T follicular helper cell (primary cell): ENCODE measurements at places on chromosomes 1 and 21.
A peak's percentile ranks its signal among the peaks of the same experiment; 100 is the strongest.

GRCh38 chr1:27394925-27395324 lies 2.5 kb downstream of the GPR3 start:
- no peak for DNase-seq

DNA sequence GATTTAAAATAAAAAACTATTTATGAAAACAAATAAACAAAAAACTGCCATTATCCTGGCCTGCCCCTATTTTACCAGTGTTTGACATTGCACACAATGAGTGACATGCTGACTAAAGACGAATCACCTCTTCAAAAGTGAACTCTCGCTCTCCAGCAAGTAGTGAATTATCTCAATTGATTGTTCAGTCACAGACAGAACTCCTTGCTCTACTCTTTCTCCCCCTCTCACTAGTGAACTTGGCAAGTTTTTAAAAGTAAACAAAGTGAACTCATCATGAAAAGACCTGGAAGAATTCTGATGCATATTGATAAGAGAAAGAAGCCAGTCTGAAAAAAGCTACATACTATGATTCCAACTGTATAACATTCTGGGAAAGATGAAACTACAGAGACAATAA lies 4.7 kb upstream of the C1orf52 start:
- DNase-seq, result no peak

DNA sequence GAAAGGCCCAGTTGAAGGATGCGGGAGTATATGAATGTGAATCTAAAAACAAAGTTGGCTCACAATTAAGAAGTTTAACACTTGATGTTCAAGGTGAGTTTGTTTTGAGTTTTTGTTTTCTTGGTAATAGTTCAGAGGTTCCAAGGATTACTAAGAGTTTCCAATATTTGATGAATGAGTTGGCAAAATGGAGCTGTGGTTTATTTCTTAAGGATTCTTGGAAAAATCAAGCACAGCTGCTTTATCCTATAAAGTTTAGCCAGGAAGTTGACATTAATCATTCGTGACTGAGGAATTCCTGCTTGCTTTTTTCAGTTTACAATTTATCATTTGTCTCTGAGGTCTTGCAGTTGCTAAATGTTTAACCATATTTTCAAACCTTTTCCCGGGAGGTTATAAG lies 15.1 kb downstream of the VCAM1 start:
- DNase-seq, result no peak

DNA sequence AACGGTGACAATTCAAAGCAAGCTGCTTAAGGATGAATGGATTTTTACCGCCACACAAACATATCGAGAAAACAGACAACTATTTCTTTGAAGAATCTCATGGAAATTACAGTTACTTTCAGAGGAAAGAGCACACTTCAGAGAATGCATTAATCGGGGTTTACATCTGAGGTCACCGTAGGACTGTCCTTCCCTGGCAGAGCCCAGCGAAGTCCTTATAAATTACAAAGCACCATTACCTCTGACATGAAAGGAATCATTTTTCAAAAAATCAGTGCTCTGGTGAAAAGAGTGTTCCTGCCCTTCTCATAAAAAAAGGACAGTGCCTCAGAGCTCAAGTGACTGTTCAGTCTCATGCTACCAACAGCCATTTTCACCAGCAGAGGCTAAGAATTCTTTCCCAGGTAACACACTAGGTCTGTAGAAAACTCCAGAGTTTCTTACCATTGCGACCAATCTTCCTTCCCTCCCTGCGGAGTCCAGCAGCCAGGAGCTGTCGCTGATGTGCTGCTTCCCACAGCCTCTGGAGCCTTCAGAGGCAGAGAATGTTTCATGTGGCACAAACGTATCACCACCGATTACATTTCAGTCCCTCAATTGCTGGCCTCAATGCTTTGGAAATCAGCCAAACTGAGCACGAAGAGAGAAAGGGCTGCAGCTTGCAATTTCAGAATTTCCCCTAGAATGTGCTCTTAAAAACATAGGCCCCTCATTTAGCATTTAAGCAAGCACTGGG lies 75.4 kb downstream of the PLD5 start:
- no peak for DNase-seq

DNA sequence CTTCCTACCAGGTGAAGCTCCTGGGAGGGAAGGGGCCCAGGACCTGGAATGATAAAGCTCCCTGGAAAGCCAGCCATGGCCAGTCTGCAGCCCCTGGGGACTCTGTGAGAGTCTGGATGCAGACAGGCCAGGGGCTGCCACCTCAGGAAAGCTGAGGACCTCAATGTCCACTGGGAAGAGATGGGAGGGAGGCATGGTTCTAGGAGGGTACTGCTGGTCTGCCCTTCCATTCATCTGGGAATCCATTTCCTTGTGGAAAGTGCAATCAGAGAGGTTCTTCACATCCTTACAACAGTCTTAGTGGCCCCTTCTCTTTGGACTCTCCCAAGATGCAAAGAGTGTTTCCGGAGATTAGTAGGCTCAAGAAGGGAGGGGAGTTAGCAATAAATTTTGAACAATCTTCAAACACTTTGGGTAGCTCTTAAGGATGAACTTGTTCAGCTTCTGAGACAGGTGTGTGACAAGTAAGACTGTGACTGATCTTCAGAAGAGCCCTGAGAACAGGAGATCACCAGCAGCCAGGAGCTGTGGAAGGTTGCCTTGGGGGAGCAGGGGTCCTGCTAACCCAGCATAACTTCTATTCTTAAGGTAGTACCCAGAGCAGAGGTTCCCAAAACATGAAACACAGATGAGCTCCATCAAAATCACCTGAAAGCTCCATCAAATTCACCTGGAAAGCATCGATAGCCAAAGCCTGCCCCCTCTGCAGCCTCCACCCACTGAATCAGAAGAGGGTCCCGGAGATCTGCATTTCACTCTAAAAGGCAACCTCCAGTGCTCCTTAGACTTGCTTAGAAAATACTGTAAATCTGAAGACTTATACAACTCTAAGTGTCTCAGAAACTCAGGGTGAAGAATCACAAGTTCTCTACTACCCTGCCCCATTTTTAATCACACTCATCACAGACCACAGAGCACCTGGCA lies 616 bp upstream of the LAX1 start:
- DNase-seq, result no peak

GRCh38 chr1:53145051-53145600 lies 2.7 kb upstream of the SLC1A7 start:
- no peak for DNase-seq

GRCh38 chr1:51616903-51617708 lies at the start of gene OSBPL9:
Gene OSBPL9 (plus strand): TSS chr1:51617092. CDS start chr1:51617111, 19 bp downstream.
- peak; percentile 86 for DNase-seq

DNA sequence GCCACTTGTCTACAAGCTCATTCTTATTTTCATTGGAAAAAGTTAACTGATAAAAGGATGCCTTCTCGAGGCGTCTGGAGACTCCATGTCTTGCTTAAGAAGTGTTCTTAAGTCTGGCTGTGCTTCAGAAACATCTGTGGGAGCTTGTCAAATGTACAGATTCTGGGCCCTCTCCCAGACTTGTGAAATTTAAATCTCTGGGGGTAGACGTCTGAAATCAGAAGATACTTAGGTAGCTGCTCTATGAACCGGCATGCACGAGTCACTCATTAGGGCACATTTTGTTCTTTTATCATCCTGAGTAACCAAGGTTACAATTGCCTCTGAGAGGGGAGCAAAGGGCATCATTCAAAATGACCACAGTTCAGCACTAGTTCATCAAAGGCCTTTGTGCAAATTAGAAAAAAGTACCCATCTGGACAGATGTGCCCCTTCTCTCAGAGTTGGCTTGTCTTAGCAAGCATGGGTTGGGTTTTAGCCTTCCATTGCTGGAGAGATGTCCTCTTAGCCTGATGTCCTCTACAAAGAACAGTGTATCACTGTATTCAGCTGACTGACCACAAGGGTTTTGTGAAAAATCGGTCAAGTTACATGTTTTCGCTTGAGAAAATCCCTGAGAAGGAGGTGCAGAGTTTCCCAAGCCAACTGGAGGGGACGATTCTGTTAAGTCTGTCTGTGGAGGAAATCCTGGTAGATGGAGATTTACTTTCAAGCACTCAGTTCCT lies 156.9 kb downstream of the ASTN1 start:
- no peak for DNase-seq

GRCh38 chr1:8311068-8311718 lies 6.7 kb upstream of the SLC45A1 start:
- DNase-seq, result no peak

GRCh38 chr1:109258481-109259466 lies 9.4 kb downstream of the CELSR2 start:
- DNase-seq, result no peak

- DNase-seq, result no peak
These were observed 1.6 kb downstream of the TCEA3 start for GRCh38 chr1:23422941-23423340.

GRCh38 chr1:53625766-53626520 lies 113.0 kb downstream of the GLIS1 start:
- no peak for DNase-seq

DNA sequence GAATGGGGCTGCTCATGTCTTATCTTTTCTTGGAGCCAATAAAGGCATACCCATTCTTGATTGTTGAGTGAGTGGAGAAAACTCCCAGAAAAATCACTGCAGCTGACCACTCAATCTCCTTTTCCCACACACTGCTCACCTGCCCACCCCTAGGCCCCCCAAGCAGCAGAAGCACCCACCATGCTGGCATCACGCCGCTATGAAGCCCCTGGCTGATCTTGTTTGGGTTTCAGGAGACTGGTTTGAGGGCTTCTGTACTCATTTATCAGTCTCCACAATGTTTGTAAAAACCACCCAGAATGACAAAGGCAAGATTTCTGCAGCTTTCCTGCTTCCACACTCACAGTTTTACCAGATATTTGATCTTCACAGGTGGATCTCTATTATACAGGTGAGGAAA lies 33.5 kb upstream of the ATP2B4 start:
- DNase-seq, result no peak

DNA sequence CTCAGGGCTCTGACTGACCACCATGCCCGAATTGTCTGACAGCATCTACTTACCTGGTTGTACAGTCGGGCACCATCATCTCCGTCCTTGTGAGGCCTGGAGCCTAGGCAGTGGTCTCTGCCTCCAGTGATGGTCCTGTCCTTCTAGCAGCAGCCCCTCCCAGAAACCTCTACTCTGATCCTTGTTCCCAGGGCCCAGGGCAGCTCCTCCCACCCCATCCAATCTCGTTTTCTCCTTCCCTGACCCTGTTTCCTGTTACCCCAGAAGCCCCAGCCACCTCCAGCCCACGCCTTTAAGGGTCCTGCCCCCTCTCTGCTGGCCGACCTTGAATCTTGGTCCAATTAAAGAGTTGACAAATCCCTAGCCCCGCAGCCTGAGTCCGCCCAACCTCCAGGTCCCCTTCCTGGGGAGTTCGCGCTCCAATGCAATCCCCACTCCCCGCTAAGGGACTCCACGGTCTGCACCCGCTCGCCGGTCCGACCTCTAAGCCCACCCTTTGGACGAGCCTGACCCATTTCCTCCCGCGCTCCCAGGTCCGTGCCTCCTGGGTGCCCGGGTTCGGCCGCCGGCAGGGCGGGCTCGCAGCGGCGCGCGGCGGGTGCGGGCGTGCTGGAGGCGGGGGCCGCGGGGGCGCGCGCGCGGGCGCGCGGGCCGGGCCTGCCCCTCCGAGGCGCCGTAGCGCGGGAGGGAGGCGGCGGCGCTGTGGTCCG lies at the start of gene B4GALT2:
B4GALT2 (plus strand) TSS at position 660 of the 710 bp plus-strand sequence. CDS start 1,951 bp downstream, outside the sequence.
- DNase-seq, result no peak

DNA sequence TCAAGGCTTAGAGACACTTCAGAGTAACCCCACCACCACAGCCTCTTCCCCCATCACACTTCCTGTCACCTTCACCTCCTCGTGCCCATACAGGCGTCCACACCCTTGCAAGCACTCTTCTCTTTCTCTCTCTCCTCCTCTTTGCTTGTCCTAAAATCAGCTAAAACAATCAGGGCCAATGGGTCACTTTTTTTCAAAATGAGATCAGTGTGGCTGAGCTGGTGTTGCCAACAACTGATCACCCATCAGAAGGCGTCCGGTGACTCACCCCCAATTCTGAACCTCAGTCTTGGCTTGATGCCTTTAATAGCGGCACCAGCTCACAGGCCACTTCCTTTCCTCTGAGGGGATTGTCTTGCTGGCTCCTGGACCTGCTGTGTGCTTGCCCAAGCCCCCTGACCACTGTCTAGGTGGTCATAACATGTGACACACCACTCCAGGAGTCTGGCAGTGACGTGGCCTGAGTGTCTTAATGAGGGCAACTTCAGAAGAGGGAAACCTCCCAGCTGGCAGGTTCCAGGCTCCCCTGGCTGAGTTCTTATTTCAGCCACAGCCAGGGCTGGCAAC lies 1.6 kb downstream of the DRAXIN start:
- DNase-seq, result no peak

DNA sequence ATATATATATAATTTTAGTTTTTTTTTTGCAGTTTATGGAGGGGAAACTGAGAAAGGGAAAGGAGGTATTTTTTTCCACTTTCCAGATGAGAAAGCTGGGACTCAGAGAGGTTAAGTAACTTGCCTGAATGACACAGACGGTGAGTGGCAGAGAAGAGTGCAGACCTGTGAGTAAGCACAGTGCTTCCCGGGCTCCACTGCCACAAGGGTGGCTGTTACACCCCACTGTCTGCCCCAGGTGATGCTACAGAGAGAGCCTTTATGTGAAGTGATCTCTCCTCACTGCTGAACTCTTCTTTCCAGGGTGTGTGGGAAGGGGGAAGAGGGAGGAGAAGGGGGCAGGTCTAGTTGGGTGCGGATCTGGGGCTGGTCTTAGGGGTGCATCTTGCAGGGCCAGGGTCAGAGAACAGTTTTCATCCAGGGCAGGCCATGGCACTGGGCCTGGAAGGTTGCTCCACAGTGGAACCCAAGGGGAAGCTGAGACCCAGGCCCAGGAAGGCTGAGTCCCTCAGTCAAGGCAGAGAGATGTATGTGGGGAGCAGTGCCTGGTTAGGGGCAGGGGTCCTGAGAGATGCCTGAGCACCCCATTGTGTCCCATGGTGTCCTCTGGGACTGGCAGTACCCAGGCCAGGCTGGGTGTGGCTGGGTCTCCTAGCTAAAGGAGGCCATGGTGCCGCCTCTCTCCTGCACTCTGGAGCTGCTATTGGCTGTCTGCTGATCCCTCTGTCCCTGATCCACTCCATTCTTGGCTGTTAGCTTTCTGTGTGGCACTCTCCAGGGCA lies 357.5 kb downstream of the PTPRU start:
- no peak for DNase-seq

DNA sequence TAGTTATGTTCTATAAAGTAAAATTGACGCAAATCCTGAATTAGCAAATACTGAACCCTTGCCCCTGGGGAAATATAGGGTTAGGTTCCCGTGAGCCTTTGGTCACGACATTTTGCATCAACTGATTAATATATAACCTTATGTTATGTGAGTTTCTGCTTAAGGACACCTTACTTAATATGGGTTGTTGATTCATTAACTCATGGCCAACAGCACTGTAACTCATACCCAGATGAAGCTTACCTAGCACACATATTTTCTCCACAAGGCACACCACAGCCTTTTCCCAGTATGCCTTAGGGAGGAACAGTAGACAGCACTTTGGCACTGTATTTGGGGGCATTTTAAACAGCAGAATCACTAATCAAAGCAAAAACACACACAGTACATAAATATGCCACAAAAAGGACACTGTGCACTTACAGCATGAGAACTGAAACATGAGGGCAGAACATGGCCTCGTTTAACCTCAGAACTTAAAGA lies 15.1 kb downstream of the INAVA start:
- DNase-seq, result no peak

- peak; percentile 3 for DNase-seq
These were observed 10.8 kb upstream of the DUSP12 start for GRCh38 chr1:161738627-161739287.
